ENCODE measurements at places on chromosomes 5 and 9.

DNA sequence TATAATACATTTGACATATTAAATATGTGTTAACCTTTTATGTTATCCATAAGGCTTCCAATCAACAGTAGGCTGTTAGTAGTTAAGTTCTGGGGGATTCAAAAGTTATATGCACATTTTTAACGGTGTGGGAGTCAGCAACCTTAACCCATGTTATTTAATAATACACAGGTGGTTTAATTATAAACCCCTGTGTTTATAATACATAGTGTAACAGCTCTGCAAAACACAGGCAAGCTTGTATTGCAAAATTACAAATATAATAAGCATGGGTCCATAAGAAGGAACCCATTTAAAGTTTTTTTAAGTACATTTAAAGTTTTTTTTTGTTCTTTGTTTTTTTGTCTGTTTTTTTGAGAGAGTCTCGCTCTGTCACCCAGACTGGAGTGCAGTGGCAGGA is 14.5 kb upstream of the RAD23B start:
- no peak for DNase-seq

GRCh38 chr9:70557661-70558369 is 143.4 kb upstream of the KLF9 start:
- no peak for DNase-seq

DNA sequence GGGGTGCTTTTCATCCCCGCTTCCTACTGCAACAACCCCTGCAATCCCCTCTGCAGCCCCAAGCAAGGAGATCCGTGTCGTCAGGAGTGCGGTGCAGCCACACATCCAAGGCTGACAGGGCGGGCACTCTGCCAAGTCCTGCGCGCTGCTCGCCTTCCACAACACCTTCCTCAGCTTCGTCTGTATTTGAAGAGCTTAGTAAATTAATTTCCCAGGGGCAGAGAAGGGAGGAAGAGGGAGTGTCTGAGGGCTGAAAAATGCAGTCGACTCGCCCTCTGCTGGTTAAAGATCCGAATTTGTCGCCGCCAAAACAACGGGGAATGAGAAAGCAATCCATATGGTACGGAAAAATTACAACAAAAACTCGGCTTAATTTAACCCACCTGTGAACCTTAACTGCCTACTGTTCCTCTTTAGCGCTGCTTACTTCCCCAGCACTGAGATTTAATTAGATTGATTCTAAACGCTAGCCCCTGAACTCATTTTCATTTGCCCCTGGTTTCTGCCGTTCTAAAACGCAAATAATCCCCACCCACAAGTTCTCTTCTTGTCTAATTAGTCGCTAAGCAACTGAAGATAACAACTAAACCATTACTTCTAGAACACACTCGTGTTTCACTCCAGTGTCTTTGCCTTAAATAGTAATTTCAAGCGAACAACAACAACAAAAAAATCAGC is 10.9 kb upstream of the PCDHB1 start:
- DNase-seq: no peak

DNA sequence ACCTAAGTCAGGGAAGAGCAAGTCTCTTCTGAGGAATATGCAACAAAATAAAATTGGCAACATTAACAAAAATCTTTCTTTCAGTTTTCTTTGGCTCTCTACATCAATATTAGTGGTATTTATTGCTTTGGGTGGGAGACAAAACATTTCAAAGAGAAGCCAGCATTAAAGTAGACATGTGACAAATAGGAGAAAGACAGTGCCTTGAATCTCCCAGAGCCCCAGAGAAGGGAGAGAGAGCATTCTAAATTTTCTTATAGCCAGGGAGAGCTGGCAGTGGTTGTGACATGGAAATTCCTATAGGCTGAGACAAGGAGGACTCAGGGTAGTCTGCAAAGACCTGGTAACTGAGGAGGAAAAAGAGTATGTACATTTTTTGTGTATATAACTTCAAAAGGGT is 79.4 kb upstream of the NREP start:
- no peak for DNase-seq

GRCh38 chr5:8418049-8418426 is 549.1 kb downstream of the MTRR start:
- DNase-seq: no peak

DNA sequence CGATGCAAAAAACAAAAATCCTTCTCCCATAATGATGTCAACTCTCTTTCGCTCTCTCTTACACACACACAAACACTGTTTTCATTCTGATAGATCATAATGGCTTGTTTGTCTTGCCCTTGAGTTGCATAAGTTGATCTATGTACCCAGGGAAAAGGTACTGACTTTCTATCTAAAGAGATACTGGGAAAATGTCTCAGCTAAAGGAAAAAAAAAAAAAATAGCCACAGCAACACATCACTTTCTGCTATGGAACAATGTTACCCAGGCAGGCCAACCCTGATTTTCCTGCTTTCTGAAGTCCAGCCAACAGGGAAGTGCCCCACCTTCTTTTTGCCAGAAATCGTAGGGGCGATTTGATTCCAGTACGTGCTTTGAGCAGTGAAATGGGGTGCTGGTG is 212.6 kb upstream of the ACTBL2 start:
- DNase-seq: no peak

- DNase-seq: no peak
These were observed 45.6 kb upstream of the EGFL7 start for GRCh38 chr9:136616948-136617695.

GRCh38 chr5:1412163-1412562 is 33.1 kb downstream of the SLC6A3 start:
- no peak for DNase-seq

- no peak for DNase-seq
These were observed 25.5 kb upstream of the TRAF1 start for GRCh38 chr9:120951960-120952618.

- no peak for DNase-seq
These were observed 80.1 kb downstream of the TRIM32 start for GRCh38 chr9:116767219-116767618.
